CD4-positive, CD25-positive, alpha-beta regulatory T cell (primary cell): ENCODE measurements at places on chromosomes 6 and 20. TPM values are rescaled to one million over a fixed set of nuclear protein-coding genes. Genes with fewer than 3 reads are reported as not detected.

POM121L2 gene
- total RNA-seq = not detected

DNA sequence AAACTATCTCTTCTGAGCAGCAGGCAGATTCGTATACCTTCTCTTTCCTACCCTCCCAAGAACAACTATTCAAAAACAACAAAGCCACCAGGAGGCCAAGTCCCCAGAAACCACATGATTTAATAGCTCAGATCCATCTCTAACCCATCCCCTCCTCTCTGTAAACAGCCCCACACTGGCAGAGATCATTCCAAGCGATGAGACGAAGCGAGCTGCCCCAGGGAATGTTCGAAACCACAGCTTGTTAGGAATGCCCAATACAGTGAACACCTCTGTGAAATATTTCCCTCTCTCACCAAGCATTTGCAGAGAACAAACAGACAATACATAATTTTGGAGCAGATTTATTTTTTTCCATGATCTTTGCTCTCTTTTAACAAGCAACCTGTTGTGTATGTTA, 231.8 kb downstream of the SOD2 start:
- no peak for DNase-seq

EFCAB8 gene
- 1.2 TPM for total RNA-seq

GRCh38 chr20:33127422-33128097, 40.4 kb upstream of the BPIFA2 start:
- DNase-seq = no peak

GRCh38 chr20:41734506-41734945, 116.3 kb upstream of the CHD6 start:
- DNase-seq = no peak
